Mononuclear cell (primary cell): ENCODE measurements at places on chromosomes 5 and 9. TPM values are rescaled to one million over a fixed set of nuclear protein-coding genes. Genes with fewer than 3 reads are reported as not detected.

The SLC1A3 gene
- 3.9 TPM for total RNA-seq

The CDH10 gene
- 0.10 TPM for total RNA-seq

The UBQLN1 gene
- total RNA-seq: 186 TPM

The DIRAS2 gene
- not detected for total RNA-seq

The MARCHF6 gene
- total RNA-seq: 140 TPM

The C9 gene
- not detected for total RNA-seq

The TAS2R1 gene
- not detected for total RNA-seq

The FBXL7 gene
- total RNA-seq: not detected

The PPP3R2 gene
- not detected for total RNA-seq

The BARHL1 gene
- not detected for total RNA-seq

The FAM200C gene
- 0.10 TPM for total RNA-seq
